GM23338 (cell line): ENCODE measurements at places on chromosomes 2 and 18. TPM values are rescaled to one million over a fixed set of nuclear protein-coding genes. Genes with fewer than 3 reads are reported as not detected.

- DNase-seq, result no peak
Observed at GRCh38 chr2:101463911-101464641, 10.8 kb downstream of the RFX8 start.

DNA sequence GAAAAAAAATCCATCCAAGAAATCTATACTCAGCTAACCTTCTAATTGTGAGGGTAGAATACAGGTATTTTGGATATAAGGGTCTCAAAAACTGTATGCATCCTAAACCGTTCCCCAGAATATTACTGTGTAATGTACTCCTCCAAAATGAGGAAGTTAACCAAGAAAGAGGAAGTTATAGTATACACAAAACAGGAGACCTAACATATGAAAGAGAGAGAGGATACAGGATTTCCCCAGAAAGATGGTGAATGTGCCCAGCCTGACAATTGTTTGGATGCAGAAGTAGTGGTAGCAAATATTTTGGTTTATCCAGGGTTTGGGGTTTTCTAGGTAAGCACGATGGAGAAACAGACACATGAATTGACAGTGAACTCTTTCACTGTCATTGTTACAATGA, 50.6 kb downstream of the GALNT3 start:
- DNase-seq, result no peak

GRCh38 chr2:43421194-43421593, 174.6 kb downstream of the THADA start:
- DNase-seq, result no peak

GRCh38 chr18:24322584-24323136, 75.0 kb downstream of the OSBPL1A start:
- no peak for DNase-seq

GRCh38 chr2:127525691-127526131, 578 bp downstream of the IWS1 start:
- peak; percentile 57 for DNase-seq

DNA sequence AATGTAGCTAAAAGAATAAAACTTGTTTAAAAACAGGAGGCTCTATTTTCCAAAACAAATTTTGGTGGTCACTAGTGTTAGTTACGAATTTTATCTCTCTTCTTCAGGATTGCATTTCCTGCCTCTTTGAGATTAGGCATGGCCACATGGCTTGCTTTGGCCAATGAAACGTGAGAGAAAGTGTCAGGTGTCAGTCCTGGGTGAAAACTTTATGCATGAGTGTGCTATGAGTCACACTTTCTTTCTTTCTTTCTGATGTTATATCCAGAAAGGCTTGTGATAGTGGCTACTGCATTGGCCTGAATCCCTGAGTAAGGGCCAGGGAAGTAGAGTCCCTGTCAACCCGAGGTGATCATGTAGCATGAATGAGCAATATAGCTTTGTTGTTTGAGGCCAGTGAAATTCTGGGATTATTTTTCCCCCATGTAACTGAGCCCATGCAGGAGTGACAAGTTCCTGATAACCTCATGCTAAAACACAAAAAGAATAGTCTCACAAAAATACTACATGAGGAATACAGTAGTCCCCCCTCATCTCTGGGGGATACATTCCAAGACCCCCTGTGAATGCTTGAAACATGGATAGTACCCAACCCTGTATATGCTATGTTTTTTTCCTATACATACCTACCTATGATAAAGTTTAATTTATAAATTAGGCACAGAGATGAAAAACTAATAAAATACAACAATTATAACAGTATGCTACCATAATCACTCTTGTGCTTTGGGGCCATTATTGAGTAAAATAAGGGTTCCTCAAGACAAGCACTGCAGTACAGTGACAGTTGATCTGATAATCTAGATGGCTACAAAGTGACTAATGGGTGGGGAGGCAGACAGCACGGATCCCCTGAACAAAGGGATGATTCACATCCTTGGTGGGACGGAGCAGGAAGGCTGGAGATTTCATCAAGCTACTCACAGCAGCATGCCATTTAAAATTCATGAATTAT, 109.5 kb downstream of the CDC42EP3 start:
- DNase-seq, result peak; percentile 24

DNA sequence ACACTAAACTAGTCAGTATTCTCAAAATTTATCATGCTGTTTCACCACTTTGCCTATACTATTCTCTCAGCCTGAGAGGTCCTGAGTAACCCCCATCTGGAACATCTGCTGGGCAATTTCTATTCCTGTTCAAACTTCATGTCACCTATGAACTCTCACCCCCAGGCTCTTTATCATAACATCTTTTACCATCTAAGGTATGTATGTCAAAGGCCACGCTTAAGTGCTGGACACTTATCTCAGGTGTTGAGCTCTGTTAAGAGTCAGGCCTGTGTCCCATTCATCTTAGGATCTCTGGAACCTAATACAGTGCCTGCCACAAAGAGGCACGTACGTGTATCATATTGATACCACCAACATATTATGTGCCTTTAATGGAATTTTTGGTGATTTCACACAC, 4.9 kb downstream of the AAK1 start:
- no peak for DNase-seq

GRCh38 chr2:25332571-25332970, 9.2 kb downstream of the DNMT3A start:
- DNase-seq, result no peak

DNA sequence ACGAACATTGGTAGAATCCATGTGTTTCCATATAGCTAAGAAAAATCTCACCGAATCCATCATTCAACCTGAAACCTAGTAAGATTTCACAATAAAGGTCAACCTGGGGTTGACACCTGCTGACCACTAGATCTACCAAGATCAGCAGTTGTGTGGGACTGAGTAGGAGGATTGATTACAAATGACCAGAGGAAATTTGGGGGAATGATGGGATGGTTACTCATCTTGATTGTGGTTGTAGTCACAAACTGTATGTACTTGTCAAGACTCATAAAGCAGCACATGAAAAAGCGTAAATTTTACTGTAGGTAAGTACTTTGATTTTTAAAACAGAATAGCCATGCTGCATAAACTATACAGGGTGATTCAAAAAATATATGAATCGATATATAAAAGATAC, 14.7 kb downstream of the DAPL1 start:
- no peak for DNase-seq

GRCh38 chr2:211877061-211877460, 661.5 kb downstream of the ERBB4 start:
- DNase-seq, result no peak

DNA sequence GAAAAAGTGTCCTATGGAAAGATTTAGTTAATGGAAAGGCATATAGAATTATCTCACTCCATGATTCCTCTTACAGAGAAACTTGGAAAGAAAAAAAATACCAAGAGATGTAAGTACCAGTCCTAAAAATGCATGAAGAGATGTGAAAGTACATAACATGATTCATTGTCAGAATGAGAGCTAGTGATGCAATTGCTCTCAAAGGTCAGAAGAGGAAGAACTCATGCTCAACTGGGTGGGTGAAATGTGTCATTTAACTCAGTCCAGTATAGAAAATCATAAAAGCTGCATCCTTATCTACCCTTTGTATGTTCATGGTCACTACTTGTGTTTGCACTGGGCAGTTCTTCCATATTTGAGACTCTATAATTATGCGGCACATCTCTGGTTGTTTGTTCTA, 300.0 kb upstream of the PIK3C3 start:
- DNase-seq, result no peak

Gene GALNT5
- total RNA-seq, result 0.04 and 0.14 TPM in 2 replicates

Gene HAT1
- total RNA-seq, result 67.2 and 75.7 TPM in 2 replicates

Gene GREB1
- 35.0 and 36.5 TPM in 2 replicates for total RNA-seq

Gene CSRNP3
- 3.0 and 3.8 TPM in 2 replicates for total RNA-seq
